ENCODE measurements at places on chromosomes 2 and 18.

GRCh38 chr2:86790676-86791572 is at the start of gene CD8A:
Gene CD8A (minus strand): TSS chr2:86790913. CDS start chr2:86790825, 88 bp downstream.
- DNase-seq: peak; percentile 86

GRCh38 chr2:221527776-221528309 is 44.3 kb downstream of the EPHA4 start:
- no peak for DNase-seq

DNA sequence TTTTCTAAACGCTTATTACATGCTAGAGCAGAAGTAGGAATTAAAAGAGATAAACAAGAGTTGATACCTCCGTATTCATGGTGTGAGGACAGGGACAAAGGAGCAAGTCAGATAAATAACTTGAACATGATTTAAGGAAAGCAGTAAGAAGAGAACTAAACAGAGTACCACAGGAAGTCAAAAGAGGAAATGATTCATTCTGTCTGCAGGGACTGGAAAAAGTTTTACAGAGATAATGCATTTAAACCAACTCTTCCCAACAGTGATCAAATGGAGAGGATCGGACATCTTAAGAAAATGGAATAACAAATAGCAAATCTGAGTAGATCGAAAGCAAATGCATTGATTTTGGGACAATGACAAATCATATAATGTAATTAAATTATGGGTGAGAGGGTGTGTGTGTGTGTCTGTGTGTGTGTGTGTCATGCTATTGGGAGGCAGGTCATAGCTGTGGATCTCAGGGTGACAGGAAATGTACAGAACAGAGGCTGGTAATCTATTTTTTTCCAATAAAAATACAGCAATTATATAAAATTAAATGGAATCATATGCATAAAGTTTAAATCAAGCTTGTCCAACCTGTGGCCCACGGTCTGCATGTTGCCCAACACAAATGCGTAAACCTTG is 113.4 kb downstream of the MC4R start:
- no peak for DNase-seq

DNA sequence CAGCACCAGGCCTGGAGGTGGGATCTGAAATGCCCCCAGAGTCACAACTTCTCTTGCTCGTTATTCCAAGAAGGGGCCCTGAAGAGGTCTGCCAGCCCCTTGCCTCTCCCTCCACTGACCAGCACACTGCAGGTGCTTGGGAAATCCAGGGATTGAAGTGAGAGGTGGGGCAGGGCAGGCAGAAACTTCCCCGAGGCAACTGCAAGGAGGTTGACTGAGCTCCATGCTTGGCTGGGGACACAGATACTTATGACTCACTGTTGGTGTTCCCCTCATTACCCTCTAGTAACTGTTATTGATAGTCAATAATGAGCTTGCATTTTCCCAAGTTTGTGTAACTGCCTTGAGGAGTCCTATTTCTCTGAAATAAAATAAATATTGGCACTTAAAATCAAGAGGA is 47.5 kb downstream of the MARCO start:
- DNase-seq: no peak

DNA sequence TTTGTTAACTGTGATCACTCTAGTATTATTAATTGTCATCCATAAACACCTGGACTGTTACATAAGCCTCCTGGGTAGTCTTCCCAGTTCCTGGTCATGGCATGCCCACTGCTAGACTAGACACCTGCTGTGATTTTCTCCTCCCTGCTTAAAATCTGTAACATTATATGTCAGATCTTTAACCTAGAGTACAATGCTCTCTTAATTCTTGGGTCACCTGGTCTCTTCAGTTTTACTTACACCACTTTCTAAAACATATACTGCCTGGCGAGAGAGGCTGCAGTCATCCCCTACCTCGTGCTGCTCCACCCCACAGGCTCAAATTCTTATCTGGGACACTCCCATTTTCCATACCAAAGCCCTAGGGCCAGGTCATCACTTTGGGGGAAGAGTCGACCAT is 161.3 kb downstream of the CDH2 start:
- no peak for DNase-seq

- no peak for DNase-seq
These were observed 99.1 kb downstream of the TACR1 start for GRCh38 chr2:75100011-75100800.

GRCh38 chr2:174153757-174154680 is 94.3 kb downstream of the OLA1 start:
- DNase-seq: no peak
